NCI-H460 (cell line): ENCODE measurements at places on chromosomes 2 and 18.

GRCh38 chr2:207844648-207845047 is 74.9 kb upstream of the FZD5 start:
- no peak for DNase-seq

DNA sequence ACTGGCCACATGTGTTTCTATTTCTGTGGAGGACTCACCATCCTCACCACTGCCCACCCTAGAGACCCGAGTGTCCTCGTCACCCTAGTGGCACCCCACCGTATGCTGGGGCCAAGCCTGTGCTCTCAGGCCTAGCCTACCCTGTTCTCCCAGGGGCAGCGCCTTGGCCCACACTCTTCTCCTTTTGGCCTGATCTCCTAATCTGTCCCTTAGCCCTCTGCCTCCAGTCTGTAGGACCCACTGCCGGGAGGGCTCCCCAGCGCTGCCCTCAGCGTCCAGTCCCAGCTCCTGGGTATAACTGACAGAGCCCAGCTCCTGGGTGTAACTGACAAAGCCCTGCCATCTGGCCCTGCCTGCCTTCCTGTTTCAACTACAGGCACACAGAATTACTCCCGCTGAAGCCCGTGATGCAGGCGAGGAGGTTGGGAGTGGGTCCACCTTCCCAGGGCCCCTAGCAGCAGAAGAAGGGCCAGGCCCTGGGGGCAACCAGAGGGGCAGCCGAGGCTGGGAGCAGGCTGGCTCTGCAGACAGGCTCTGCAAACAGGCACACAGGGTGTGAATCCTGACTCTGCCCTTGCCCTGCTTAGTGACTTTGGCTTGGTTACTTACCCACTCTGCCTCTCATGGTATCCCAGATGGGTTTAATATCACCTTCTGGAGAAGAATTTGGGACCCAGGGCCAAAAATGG is 25.6 kb upstream of the PTMA start:
- DNase-seq = no peak

DNA sequence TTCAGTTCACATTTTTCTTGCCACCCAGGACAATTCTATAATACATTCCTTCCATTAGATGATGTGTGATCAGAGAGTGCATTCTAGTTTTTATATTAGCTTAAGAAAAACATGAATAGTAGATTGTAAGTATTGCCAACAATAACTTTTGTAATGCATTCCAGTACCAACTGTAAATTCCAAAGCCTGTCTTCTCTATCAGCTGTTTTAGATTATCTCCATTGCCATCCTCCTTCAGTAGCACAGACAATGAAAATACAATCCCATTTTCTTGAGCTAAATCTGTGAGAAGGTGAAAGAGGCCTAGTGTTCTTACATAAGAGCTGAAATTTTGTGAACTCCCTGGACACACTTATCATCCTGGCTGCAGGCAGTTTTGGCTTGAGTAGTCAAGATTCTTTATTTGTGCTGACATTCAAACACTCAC is 103.9 kb downstream of the CCBE1 start:
- DNase-seq = no peak

- DNase-seq = no peak
Observed at GRCh38 chr2:143263066-143263625, 133.9 kb downstream of the ARHGAP15 start.

- DNase-seq = no peak
Observed at GRCh38 chr2:105261061-105261460, 19.5 kb downstream of the GPR45 start.

DNA sequence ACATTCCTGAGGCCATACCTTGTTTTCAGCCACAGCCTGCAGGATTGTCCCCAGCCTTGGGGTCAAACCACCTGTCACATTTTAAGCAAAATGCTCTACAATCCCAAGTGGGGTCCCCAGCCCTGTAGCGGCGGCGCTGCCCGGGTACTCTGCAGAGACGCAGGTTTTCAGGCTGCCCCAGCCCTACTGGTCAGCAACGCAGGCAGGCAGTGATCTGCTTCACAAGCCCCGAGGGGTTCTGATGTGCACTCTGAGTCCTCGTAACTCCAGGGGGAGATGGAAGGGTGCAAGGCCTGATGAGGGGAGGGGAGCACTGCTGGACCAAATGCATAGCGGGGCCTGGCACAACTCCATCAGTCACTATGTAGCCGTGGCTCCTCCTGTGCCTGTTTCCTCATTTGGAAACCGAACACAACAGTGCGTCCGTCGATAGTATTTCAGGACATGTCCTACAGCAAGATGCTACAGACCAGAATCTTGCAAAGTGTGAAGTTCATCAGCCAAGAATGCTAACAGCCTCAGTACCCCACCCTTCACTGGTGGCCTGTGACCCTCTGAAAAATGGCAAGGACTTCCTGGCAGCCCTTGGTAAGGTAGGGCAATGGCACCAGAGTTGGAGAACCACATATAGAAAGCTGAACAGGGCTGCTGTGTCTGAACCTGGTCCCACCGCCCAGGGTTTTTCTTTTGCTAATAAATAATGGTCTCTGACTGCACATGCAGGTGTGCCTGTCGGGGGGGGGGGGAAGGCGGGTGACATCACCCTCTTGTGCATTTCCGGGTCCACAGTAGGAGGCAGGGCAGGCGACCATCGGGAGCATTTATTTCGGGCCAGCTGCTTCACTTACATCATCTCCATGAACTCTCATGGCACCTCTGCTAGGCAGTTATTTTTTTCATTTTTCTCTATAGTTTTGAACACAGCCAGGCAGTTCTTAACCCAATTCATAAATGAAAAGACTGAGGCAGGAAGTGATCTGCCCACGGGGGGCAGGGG is 50.6 kb upstream of the TFCP2L1 start:
- DNase-seq = no peak

DNA sequence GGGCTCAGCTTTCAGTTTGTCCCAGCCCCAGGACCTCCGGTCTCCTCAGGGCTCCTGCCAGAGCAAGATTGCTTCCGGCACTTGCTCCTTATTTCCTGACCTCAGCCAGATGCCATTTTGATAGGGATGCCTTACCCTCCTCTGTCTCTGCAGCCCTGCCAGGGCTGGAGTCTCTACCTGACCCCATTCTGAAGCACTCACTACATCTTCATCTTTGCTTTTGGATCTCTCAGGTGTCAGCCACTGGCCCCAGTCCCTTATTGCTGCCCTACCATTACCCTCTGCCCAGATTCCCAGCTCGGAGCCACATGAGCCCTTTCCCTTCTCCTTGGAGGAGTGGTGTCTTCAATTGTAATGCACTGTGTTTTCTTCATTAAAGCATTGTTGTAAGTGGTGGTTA is 17.1 kb downstream of the OSBPL6 start:
- DNase-seq = no peak
